Inflammatory macrophage (primary cell): ENCODE measurements at places on chromosomes 16 and 17.

DNA sequence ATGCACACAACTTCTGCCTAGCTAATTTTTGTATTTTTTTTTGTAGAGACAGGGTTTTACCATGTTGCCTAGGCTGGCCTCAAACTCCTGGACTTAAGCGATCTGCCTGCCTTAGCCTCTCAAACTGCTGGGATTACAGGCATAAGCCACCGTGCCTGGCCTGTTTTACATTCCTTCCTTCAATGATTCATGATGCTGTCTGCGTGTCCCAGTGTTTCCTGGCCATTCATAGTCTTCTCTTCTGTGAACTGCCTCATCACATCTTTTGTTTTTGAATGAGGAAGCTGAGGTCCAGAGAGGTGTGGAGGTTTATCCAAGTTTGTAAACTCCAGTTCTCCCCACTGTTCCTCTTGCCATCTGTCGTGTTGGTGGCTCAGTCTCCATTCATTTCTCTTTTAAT lies 64.5 kb upstream of the MED9 start:
- no peak for DNase-seq

- DNase-seq, result no peak
Observed at GRCh38 chr17:7391307-7391706, 3.0 kb downstream of the PLSCR3 start.

DNA sequence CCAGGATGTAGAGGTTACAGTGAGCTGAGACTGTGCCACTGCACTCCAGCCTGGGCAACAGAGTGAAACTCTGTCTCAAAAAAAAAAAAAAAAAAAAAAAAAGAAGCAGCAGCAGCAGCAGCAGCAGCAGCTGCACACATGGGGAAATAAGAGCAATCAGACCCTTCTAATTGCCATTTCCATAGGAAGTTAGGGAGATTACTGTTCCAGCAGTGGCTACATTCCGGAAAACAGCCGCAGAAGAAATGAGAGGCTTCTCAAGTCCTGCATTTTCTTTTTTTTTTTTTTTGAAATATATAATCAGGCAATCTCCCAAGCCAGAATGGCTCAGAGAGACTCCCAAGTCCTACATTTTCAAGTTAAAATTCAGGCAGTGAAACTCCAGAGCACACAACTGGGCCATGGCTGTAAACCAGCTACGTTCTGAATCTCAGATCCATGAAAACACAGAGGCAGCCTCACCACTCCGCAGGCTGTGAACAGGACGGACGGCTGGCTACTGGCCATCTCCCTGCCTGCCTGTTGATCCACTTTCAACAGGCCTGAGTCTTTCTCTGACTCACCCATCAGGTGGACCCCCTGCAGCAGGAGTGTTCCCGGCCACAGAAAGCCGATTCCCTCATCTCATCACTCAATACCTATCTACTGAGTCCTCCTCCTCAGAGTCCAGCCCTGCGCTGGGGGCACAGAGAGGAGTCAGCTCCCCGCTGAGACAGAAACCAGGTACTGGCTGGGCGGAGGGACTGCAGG lies 15.0 kb downstream of the TRPV1 start:
- no peak for DNase-seq

- peak; percentile 40 for DNase-seq
Observed at GRCh38 chr16:70746708-70747424, 54.1 kb downstream of the VAC14 start.

GRCh38 chr16:56603589-56603988 lies 4.8 kb upstream of the MT2A start:
- DNase-seq, result peak; percentile 59
